ENCODE measurements at places on chromosomes 1 and 21.

- DNase-seq = no peak
These were observed 15.8 kb downstream of the SLC41A1 start for GRCh38 chr1:205797168-205797567.

GRCh38 chr1:229365569-229365968 lies 22.7 kb upstream of the CCSAP start:
- DNase-seq = peak; percentile 24

DNA sequence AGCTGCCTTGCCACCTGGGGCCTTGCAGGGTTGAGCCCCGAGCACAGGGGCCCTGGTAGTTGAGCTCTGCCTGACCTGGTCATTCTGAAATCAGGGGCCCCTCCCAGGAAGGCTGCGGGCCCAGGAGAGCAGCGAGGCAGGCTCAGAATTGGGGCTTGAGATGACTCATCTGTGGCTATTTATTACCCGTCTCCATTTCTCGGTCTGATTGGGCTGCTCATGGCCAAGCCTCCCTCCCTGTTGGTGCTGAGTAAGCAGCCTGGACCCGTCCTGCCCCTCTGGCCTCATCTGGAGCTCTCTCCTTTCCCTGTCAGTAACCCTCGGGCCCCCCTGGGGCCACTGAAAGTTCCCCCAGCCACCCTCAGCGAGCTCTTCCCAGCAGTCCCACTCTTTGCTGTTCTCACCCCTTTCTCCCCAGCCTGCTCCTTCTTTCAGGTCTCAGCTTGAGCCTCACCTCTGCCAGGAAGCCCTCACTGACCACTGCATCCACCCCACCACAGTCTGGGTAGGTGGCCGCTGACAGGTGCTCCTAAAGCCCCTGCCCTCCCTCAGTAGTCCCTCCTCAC lies 11.0 kb upstream of the TNFRSF8 start:
- no peak for DNase-seq

- DNase-seq = peak; percentile 88
These were observed 106.4 kb downstream of the RGL1 start for GRCh38 chr1:183911285-183911684.

GRCh38 chr1:8137481-8138244 lies 111.6 kb upstream of the ERRFI1 start:
- no peak for DNase-seq

GRCh38 chr21:46622226-46622625 lies 13.2 kb upstream of the PRMT2 start:
- no peak for DNase-seq

- no peak for DNase-seq
These were observed 313.9 kb downstream of the BARHL2 start for GRCh38 chr1:90402893-90403849.

GRCh38 chr21:26719750-26720149 lies 125.5 kb downstream of the ADAMTS1 start:
- no peak for DNase-seq

GRCh38 chr1:183022202-183023145 lies 746 bp upstream of the LAMC1 start:
- peak; percentile 90 for DNase-seq

DNA sequence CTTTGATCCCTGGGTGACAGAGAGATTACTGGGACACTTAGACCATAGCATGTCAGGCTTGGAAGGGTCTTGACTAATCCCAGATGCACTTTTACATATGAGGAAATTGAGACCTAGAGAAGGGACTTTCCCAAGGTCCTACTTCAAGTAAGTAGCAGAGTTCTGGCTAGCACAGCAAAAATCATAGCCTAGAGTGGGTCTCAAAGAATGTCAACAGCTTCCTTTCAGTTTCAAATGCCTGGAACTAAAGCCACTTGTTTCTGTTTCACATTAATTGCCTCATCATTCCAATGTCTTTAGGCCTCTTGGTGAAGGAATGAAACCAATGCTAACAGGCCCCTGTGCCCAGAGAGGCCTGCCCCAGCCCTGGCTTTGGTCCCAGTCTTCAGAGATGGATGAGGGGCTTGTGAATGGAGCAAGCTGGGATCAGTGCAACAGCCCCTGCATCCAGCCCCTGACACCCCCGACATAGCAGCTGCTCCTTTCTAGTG lies 26.6 kb downstream of the ATF3 start:
- peak; percentile 38 for DNase-seq

DNA sequence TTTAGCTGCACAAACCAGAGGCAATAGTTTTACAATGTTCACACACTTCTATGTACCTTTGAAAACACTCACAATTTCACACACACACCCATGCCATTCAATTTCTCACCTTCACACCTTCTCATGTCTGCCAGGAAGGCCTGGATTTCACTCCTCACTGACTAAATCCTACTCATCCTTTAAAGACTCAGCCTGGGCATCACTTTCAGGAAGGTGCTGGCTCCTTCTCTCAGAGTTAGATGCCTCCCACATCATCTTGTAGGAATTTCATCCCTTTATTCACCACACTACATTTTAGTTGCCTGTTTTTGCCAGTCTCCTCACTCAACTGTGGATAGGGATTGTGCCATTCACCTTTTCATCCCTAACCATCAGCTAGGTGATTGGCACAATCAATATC lies 2.3 kb downstream of the IL20 start:
- DNase-seq = no peak

DNA sequence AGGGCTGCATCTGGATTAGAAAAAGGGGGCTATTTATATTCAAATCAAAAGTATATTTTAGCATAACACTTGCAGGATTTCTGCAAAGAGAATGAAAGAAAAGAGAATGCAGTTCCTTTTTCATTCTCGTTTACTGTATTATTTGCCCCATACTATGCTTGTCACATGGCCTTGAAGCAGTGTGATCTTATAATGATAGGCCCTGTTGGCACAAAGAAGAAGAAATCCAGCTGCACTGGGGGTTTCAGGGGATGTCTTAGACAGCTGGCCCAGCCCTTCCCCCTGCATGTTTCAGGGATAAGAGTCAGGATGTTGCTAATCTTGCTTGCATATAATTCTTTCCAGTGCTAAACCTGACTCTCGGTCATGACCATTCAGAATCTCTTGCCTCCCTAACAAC lies 369.5 kb downstream of the SEC16B start:
- no peak for DNase-seq

DNA sequence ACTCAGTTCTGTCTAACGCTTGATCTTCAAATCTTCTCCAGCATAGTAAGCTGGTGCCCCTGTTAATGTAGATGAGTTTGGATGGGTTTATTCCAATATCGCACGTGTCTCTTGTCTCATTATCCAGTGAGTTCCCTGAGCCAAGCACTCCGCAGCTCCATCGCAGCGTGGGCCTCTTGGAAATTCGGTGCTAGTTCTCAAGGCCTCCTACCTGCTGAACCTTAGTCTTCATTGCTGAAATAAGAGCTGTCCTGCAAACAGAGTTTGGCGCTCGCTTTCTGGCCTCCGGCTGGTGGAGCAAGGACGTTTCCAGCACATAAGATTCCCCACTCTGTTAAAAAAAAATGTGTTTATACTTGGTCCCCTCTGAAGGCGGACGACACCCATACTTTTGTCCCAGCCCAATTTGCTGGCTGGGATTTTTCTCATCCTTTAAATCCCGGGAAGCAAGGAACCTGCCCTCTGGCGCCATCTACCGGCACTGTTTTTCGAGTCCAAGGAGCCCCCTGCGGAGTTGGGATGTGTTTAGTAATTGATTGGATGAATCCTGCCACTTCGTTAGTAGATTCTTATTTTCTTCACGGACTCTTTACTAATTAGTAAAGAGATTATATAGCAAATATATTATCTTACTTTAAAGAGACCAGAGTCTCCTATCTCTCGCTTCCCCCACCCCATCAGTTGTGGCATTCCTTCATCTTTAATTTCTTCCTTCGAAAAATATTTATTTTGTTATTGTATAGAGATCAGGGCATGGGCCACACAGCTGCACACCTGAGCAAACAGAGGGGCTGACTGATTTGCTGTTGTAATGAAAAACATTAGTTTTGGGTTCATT lies 14.7 kb downstream of the JUN start:
- DNase-seq = no peak

GRCh38 chr1:37410105-37410504 lies 64.3 kb upstream of the ZC3H12A start:
- DNase-seq = no peak

- DNase-seq = no peak
These were observed 1.5 kb upstream of the SPATC1L start for GRCh38 chr21:46185716-46186115.

DNA sequence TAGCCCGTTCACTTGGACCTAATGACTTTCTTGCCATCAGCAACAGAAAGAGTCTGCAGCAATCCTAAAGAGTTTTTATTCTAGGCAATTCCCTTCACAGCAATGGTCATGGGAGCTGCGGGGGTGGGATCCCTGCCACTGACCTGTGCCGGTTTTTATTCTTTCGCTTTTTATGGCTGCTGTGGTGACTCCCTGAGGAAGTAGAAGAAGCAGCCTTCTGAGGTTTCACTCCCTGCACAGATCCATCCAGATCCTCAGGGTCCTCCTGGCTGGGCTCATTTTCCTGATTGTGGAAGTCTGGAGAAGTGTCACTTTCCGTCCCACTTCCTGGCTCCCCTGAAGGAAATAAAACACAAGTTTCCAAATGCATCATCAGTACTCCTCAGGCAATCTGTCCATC lies 12.9 kb downstream of the MEAF6 start:
- DNase-seq = no peak

- DNase-seq = no peak
These were observed 49.8 kb upstream of the ADORA3 start for GRCh38 chr1:111553196-111553595.

DNA sequence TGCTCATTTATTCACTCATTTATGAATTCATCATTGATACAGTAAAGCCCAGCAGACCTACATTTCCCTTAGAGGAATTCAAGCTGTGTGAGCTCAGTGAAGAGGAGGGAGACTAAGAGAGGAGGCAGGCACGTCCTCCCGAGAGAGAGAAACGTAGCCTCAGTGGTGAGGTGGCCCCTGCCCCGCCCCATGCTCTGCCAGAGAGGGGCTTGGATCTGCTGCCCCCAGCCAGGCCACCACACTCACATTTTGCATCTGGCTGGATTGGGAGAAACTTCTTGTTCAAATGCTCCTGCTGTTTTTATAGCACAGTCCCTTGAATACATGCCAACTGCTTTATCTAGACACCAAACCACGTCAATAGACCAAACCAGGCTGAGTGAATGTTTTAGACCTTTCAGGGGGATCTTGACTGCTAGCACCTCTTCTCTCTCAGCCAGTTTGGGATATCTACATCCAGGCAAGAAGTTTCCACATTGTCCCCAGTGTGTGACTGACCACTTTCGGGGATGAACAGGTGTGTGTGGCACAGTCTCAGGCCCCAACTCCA lies 67.7 kb upstream of the AJAP1 start:
- no peak for DNase-seq
